ENCODE measurements at places on chromosomes 4 and X.

DNA sequence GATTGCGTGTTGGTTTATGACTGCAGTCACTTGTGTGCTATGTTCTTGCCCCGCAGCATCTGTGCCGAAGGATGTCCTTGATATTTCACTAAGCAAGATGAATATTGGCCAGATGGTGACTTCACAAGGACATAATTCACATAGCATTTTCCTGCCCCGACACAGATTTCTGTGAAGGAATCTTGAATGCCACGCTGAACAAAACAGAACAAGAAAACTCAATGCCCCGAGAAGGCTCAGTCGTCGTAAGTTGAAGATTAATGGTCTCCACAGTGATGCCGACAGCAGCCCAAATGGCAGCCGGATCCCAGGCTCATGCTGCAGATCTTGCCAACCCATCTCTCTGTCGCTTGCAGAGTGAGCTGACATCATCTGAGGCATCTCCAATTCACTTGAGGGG, 145.9 kb downstream of the CPEB2 start:
- H3K4me3 ChIP-seq, result no peak overlapping the region
- H3K36me3 ChIP-seq, result no peaks in the 10 kb centered on the region
- H3K27me3 ChIP-seq, result no peaks in the 10 kb centered on the region
- no peak for DNase-seq
- no peak overlapping the region for H3K27ac ChIP-seq

DNA sequence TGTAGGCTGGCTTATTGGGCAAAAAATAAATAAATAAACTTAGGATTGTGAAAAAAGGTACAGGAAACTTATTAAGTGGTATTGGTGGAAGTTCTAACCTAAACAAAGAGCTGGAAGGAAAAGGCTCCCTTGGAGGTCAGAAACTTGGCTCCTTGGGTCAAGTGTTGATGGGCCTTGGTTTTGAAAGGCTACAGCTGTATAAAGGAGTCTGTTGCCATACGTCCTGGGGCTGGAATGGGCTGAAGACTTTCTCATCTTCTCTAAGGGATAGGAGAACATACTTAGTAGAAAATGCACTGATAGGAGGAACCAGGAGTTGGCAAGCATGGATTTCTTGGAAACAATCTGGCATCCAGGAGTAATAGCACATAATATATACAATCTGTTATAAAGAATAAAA, 56.6 kb downstream of the PDLIM5 start:
- H3K4me3 ChIP-seq, result no peak overlapping the region
- no peaks in the 10 kb centered on the region for H3K27me3 ChIP-seq
- H3K27ac ChIP-seq, result no peak overlapping the region
- DNase-seq, result no peak
- H3K4me1 ChIP-seq, result peaks cover 25% of the 10 kb centered on the region
- no peaks in the 10 kb centered on the region for H3K36me3 ChIP-seq

- H3K4me3 ChIP-seq, result no peak overlapping the region
- H3K36me3 ChIP-seq, result no peaks in the 10 kb centered on the region
- H3K4me1 ChIP-seq, result peaks cover 43% of the 10 kb centered on the region
- H3K27ac ChIP-seq, result no peak overlapping the region
Measured at GRCh38 chr4:169250796-169251195, 20.0 kb downstream of the SH3RF1 start.

DNA sequence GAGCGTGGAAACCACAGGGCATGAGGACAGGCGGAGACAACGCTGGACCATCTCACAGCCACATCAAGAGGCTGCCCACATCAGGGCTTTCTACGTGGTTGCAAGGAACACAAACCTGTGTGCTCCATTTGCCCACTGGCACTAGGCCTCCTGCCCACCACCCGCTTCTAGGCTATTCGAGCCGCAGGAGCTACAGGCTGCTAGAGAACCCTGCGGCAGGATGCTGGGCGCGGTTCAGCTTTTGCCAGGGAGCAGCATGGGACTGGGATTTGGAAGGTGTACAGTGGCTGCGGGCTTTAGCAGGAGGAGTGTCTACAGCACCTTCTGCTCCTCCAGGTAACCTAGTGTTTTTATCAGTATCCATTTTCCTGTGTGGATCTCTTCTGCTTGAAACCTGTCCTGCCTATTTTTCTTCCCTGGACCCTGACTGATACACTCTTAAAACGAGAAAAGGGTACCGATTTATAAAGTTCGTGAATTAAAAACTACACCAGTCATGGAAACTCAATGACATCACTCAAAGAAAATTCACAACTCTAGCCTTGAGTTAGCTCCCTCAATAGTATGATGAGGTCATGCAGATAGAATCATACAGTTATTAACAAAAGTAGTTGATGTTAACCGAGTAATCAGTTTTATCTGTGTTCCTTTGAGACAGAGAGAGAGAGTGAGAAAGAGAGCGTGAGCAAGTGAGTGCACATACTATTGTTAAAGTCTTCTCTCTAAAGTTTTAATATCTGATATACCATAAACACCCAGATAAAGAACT, 12.8 kb downstream of the NOP14 start:
- H3K27ac ChIP-seq, result no peak overlapping the region
- no peak overlapping the region for H3K4me3 ChIP-seq
- DNase-seq, result no peak
- H3K36me3 ChIP-seq, result no peaks in the 10 kb centered on the region
- H3K4me1 ChIP-seq, result no peaks in the 10 kb centered on the region
- H3K27me3 ChIP-seq, result no peaks in the 10 kb centered on the region

DNA sequence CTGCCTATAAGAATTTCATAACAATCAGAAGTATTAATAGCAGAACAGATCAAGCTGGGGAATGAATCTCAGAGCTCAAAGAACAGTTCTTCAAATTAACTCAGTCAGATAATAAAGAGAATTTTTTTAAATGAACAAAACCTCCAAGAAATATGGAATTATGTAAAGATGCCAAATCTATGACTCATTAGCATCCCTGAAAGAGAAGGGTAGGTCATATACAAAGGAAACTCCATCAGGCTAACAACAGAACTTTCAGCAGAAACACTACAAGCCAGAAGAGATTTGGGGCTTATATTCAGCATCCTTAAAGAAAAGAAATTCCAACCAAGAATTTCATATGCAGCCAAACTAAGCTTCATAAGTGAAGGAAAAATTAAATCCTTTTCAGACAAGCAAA, 28.6 kb downstream of the CBR4 start:
- H3K36me3 ChIP-seq, result no peaks in the 10 kb centered on the region
- H3K4me3 ChIP-seq, result no peak overlapping the region
- H3K4me1 ChIP-seq, result no peaks in the 10 kb centered on the region

DNA sequence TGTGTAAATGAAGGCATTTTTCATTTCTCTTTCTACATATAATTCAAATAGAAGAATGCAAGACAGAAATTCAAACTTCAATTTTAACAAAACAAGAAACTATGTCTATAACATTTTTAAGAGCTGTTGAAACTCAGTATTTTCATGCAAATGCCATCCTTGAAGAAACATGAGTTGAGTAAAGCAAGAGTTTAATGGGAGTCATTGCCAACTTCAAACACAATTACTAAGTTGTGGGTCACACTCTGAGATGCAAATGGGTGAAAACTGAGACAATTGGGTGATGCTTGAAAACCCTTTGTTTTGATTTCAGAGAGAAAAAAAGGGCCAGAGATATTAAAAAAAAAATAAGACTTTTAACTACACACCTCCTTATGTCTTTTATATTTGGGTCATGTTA, 865.9 kb downstream of the FAT4 start:
- no peak for DNase-seq
- H3K4me1 ChIP-seq, result no peaks in the 10 kb centered on the region

- no peaks in the 10 kb centered on the region for H3K27me3 ChIP-seq
- no peak for DNase-seq
- no peaks in the 10 kb centered on the region for H3K4me1 ChIP-seq
- H3K27ac ChIP-seq, result no peak overlapping the region
- H3K36me3 ChIP-seq, result no peaks in the 10 kb centered on the region
Measured at GRCh38 chr4:66794390-66795034, 750.8 kb downstream of the CENPC start.

DNA sequence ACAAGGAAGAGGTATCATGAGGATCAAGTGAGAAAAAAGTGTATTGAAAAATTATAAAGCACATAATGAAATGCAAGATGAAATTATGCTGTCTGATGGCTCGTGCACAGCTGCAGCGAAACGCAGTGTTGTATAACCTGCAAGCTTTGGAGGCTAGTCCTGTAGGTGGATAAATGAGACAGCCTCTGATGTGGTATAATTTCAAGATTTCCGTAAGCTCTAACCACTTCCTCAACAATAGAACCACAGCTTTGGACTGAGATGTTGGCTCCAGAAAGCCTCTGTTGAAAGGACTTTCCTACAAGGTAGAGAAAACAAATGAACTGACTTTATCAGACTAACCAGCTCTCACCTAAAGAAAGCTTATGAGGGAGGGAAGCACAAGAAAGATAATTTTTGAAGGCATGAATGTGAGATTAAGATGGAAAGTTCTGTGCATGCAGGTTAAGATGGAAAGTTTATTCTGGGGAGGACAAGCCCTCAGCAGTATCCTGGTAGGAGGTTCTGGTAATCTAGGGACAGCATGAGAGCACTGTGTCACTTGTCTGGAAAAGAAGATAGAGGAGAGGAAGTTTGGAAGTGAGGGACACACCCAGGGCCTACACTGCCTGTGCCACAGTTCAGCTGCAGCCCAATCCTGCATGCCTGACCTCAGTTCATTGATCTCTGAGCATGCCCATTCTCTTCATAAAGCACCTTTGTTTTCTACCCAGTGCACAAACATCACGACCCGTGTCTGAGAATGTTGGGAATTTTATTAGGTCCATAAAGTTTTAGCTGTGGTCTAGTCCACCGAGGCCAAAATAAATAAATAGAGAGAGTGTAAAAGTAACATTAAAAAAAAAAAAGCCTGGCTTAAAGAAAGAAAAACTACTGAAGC, 161.5 kb upstream of the SFRP2 start:
- no peaks in the 10 kb centered on the region for H3K27me3 ChIP-seq
- DNase-seq, result no peak
- no peaks in the 10 kb centered on the region for H3K36me3 ChIP-seq
- H3K4me1 ChIP-seq, result no peaks in the 10 kb centered on the region

- no peak for DNase-seq
- no peak overlapping the region for H3K4me3 ChIP-seq
- H3K36me3 ChIP-seq, result no peaks in the 10 kb centered on the region
- H3K4me1 ChIP-seq, result peaks cover 19% of the 10 kb centered on the region
Measured at GRCh38 chr4:7121174-7121573, 53.3 kb upstream of the GRPEL1 start.

DNA sequence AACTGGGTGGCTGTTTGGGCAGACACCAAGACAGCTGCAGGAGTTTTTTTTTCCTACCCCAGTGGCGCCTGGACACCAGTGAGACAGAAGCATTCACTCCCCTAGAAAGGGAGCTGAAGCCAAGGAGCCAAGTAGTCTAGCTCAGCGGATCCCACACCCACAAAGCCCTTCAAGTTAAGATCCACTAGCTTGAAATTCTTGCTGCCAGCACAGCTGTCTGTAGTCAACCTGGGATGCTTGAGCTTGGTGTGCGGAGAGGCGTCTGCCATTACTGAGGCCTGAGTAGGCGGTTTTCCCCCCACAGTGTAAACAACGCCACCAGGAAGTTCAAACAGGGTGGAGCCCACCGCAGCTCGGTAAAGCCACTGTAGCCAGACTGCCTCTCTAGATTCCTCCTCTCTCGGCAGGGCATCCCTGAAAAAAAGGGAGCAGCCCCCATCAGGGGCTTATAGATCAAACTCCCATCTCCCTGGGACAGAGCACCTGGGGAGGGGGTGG, 171.4 kb downstream of the ARHGEF9 start:
- no peaks in the 10 kb centered on the region for H3K36me3 ChIP-seq
- H3K4me1 ChIP-seq, result no peaks in the 10 kb centered on the region
- no peaks in the 10 kb centered on the region for H3K27me3 ChIP-seq
